ENCODE measurements at places on chromosomes 1 and 21.

- DNase-seq = no peak
These were observed 48.4 kb downstream of the LTN1 start for GRCh38 chr21:28944296-28944695.

DNA sequence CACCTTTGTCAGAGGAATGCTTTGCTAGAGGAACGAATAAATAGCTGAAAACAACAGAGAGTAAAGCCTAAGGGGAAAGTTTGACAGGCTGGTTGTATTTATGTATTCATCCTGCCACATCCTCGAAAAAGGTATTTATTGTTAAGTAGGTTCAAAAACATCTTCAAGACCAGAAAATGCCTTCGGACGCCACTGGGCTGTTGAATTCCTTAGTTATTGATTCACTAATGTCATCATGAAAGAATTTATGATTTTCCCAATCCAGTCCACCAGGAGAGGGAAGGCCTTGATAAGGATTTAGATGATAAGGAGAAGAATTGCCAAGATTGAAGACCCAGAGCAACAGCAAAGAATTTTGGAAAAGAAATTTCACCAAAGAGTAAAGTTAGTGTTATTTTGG, 35.2 kb upstream of the MAB21L3 start:
- no peak for DNase-seq

GRCh38 chr1:76901158-76901767, 34.0 kb downstream of the ST6GALNAC5 start:
- peak; percentile 22 for DNase-seq

GRCh38 chr1:235006816-235007215, 121.8 kb downstream of the TOMM20 start:
- no peak for DNase-seq

DNA sequence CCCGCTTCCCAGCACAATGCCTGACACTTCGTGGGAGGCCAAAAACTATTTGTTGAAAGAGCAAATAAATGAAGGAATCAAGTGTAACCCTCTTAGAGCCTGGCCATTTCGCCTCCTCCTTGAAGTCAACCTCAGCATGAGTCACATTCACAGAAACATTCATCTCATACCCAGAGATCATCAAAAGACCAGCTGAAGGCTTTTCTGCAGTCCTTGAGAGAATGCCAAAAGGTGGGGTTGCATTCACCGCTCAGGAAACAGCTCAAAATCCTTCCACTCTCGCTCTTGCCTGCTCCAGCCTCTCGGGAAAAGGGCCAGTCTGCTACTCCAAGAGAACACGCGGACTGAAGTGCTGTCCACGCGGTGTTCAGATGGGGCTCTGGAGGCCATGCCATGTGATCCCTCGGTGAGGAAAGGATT, 90.0 kb downstream of the VWA5B1 start:
- DNase-seq = no peak

DNA sequence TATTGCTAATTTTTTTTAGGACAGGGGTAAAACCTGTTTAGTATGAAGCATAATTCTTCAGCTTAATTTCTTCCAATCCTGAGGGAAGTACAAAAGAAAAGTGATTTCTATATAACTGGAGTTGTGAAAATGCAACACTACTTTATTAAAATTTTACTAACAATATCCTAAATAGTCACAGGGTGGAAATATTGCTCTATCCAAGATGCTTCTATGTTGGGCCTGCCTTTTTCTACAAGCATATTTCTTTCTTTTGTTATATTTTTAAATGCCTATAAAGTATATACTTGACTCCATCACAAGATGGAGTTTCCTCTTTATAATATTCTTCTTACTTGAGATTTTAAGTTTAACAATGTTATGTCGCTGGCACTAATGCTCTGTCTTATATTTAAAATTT, 37.9 kb downstream of the DTL start:
- no peak for DNase-seq

DNA sequence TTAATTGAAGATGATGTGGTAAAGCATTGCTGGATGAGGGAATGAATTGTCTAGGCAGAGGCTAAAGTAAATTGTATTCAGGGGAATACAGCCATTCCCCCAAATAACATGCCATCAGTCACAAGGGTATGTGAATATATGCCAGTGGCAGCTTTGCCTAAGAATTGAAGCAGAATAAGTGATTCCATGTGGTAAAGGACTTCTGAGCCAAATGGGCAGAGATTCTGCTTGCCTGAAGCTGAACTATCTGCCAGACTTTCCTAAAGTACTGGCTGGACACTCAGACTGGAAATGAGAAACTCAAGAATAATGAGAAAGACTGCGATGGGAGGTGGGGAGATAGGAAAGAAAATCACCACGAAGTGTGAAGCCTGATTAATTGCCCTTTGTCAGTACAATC, 2.4 kb downstream of the LIX1L start:
- no peak for DNase-seq

DNA sequence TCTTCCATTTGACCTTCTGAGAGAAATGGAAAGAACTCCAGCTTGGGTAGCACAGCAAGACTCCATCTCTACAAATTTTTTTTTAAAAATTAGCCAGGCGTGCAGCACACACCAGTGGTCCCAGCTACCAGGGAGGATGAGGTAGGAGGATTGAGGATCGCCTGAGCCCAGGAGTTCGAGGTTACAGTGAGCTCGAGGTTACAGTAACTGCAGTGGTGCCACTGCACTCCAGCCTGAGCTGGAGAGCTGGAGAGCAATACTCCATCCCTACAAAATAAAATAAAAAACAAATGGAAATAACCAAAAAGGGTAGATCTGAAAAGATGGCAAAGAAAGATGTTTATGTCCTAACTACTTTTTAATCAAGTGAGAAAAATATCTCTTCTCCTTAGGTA, 14.5 kb downstream of the POGZ start:
- no peak for DNase-seq

- no peak for DNase-seq
These were observed 16.4 kb upstream of the TBX19 start for GRCh38 chr1:168264296-168264695.

DNA sequence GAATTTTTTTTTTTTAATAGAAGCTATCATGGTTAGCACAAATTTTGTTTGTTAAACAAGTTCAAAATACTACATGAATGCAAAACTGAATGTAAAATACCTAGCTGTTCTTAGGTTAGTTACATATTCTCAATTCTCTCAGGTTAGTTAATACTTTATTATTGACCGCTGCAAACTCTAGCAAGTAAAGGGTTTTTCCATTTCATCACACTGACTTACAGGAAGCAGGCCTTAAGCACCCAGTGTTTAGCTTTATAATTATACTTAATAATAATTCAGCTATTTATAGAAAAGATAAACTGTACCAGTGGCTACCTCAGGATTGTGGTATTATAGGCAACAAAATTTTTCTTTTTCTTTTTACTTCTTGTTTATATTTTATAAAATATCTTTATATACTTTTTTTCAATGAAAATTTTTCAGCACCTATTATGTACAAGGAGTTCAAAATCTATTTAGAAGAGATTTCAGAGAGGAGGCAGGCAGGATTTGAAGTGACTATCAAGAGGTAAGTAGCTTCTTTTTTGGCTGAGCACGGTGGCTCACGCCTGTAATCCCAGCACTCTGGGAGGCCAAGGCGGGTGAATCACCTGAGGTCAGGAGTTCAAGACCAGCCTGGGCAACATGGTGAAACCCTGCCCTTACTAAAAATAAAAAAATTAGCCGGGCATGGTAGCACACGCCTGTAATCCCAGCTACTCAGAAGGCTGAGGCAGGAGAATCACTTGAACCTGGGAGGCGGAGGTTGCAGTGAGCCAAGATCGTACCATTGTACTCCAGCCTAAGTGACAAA, 17.9 kb downstream of the PLPP3 start:
- DNase-seq = no peak

GRCh38 chr1:4837752-4838151, 183.3 kb downstream of the AJAP1 start:
- no peak for DNase-seq

- DNase-seq = no peak
These were observed 27.1 kb downstream of the POU2F1 start for GRCh38 chr1:167247754-167248153.

- DNase-seq = no peak
These were observed 4.3 kb upstream of the LHX9 start for GRCh38 chr1:197912739-197913494.

- no peak for DNase-seq
These were observed 5.6 kb upstream of the LRRC3 start for GRCh38 chr21:44449473-44450363.

- no peak for DNase-seq
These were observed 32.1 kb upstream of the CLIC4 start for GRCh38 chr1:24713176-24713575.

GRCh38 chr1:60068393-60069045, 5.1 kb downstream of the C1orf87 start:
- DNase-seq = no peak

DNA sequence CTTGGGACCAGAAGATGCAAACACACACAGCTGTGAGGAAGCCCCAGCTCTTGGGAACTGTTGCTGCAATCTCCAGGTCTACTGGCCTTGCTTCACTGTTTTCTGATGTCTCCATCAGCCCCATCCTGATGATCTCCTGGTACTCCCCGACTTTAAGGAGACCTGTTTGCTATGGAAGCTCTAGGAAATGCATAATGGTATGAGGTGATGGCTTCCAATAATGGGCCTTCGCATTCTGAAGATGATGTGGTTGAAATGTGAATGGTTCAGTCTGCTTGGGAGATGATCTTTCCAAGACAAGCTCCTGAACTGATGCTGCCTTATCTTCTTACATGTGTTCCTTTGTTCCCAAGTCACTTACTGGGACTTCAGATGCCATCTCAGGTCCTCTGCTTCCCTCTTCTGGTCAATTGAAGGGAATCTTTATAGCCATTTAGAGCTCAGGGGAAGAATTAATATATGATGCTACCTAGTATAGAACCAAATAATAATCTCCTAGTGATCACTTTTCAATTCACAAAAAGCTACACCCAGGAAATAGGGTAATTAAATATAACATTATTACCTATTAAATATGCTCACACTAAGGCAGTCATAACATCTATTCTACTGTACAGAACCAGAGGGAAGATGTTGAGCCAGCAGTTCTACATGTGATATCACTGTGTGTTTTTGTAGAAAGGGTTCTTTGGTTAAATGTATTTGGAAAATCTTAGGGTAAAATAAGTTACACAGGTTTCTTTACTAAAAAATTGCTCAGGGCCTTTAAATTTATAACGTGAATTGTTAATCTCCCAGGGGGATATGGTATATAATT, 73.9 kb upstream of the VTCN1 start:
- no peak for DNase-seq

DNA sequence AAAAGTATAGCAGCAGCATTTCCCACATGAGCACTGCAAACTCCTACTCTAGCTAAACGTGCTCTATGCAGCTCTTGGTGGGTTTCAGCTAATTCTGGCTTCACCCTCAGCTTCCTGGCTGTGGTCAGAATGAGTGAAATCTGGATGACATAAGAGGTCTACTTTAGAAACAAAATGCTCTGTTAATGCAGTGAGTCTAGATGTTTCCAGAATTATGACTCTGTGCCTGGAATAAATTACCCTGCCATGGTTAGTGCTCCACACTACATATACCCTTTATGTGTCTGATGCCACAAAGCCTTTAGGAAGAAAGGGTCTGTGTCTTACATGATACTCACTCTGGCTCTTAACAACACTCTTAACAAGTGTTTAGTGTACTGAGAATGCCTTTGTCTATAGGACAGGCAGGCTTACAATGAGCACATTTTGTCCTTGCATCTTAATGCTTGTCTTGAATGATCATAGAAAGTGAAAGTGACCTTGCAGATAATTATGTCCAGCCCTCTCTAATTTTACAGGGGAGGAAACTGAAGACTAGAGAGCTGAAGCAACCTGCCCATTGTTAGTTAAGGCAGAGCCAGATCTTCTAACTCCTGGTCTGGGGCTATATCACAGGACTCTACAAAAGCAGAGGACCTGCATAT, 9.2 kb downstream of the S100A10 start:
- peak; percentile 59 for DNase-seq

GRCh38 chr1:41277371-41277975, 35.4 kb upstream of the SCMH1 start:
- no peak for DNase-seq

DNA sequence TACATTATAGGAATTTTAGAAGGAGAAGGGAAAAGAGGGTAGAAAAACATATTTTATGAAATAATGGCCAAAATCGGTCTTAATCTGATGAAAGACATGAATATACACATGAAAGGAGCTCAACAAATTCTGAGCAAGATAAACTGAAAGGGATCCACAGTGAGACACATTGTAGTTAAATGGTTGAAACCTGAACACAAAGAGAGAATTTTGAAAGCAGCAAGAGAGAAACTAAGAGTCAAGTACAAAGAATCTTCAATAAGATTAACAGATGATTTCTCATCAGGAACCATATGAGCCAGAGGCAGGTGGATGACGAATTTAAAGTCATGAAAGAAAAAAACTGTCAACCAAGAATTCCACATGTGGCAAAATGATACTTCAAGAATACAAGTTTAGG, 15.8 kb upstream of the MTR start:
- DNase-seq = no peak

- no peak for DNase-seq
These were observed 2.4 kb downstream of the CEPT1 start for GRCh38 chr1:111142356-111142975.

GRCh38 chr1:166692346-166692745, 146.9 kb upstream of the POGK start:
- no peak for DNase-seq

DNA sequence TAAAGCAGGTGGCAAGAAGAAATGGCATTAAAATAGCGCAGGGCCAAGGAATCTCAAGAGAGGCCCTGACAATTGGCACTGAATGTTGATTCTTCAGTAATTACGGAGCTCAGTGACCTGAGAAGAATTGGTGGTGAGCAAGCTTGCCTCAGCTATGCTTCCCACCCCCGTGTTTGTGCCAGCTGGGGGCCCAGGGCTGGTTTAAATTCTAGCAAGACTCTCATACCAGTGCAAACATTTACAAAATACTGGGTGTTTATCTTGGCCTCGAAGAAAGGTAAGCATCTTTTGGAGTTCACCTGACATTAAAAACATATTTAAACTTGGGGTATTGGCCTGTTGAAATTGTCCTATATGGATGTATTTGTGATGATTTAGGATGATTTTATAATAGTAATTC, 296.7 kb upstream of the USP25 start:
- no peak for DNase-seq

GRCh38 chr1:1537626-1538250, 2.7 kb downstream of the TMEM240 start:
- no peak for DNase-seq

Measured in CD4-positive, alpha-beta T cell treated with Interleukin-15 for 4 hours (primary cell).